ENCODE measurements at places on chromosomes 12 and 14.

- no peak for DNase-seq
These were observed 45.4 kb downstream of the VCPKMT start for GRCh38 chr14:50070840-50071548.

- no peak for DNase-seq
These were observed 27.8 kb downstream of the HIP1R start for GRCh38 chr12:122862872-122863701.

- no peak for DNase-seq
These were observed 393 bp downstream of the ORMDL2 start for GRCh38 chr12:55818140-55818728.

DNA sequence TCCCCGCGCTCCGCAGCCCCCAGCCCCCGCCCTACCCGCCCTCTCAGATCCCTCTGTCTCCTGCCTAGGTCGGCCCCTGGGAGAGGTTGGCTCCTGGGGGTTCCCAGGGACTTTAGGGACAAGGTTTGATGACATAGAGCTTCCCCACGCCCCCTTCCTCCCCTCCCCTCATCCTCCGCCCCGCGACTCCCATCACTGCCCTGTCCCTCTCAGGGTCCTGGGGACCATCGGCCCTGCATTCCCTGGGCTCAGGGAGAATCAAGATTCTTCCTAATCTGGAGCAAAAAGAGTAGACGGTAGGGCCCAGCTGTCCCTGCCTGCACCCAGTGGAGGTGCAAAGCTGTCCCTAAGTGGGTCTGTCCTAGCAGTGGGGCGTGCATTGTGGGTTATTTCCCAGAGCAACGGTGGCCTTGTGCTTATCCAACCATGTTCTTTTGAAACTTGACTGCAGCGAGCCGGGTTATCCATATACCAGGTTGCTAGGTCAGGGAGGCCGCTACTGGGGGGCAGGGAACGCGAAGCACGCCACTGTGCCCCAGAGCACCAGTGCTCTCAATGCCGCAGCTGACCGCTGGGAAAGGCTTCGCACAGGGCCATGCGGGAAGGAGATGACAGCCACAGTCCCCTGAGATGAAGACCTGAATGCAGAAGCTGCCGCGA is 124.4 kb upstream of the PRMT8 start:
- DNase-seq, result no peak

DNA sequence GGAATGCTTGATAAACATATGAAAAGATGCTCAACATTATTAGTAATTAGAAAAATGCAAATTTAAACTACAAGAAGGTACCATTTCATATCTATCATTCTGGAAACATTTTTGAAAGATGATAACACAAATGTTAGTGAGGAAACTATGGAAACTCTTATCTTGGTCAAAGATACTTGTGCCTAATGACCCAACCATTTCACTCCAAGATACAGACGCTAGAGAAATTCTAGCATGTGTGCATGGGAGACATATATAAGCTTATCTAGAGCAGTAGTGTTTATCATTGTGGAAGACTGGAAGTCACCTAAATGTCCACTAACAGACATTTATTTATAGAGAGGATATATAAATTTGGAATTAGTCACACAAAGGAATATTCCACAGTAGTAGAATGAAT is 143.1 kb upstream of the HMGA2 start:
- DNase-seq, result no peak

DNA sequence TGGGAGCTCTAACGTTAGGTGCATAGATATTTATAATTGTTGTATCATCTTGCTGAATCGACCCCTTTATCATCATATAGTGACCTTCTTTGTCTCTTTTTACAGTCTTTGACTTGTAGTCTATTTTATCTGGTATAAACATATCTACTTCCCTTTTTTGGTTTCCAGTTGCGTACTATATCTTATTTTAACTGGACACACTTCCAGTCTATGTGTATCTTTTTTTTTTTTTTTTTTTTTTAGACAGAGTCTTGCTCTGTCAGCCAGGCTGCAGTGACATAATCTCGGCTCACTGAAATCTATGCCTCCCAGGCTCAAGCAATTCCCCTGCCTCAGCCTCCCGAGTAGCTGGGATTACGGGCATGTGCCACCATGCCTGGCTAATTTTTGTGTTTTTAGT is 41.9 kb upstream of the ZFP36L1 start:
- no peak for DNase-seq

- DNase-seq, result no peak
These were observed 29.3 kb upstream of the TMCC3 start for GRCh38 chr12:94679554-94680195.

GRCh38 chr14:93784878-93785277 is 3.4 kb downstream of the PRIMA1 start:
- DNase-seq, result no peak

DNA sequence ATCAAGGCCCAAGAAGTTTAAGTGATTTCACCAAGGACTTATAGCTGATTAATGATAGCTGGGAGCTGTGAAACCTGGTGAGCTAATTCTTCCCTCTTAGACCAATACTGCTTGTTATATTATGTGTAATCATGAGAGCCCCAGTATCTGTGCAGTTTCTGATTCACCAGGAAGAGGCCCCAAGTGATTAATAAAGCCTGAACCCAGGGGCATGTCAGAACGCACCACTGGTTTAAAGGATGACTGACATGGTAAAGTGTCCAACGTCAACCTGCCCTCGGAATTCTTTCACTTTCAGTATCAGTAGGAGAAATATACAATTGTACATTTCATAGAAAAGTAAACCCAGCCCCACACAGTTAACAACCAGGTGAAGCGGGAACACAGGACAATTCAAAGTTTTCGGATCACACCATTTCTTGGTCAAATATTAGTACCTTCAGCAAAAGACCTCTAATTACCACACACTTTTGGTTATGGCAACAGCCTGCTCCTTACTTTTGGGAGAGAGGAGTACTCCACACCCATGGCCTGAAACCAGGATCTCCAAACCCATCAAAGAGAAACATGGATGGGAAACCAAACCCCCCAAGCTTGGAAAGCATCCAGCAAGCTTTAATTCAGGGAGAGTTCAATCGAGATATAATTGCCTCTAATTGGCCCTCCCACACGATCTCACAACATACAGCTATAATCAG is 28.5 kb downstream of the TMCC3 start:
- DNase-seq, result no peak

GRCh38 chr14:20857630-20858261 is 33.4 kb upstream of the RNASE3 start:
- peak; percentile 93 for DNase-seq

DNA sequence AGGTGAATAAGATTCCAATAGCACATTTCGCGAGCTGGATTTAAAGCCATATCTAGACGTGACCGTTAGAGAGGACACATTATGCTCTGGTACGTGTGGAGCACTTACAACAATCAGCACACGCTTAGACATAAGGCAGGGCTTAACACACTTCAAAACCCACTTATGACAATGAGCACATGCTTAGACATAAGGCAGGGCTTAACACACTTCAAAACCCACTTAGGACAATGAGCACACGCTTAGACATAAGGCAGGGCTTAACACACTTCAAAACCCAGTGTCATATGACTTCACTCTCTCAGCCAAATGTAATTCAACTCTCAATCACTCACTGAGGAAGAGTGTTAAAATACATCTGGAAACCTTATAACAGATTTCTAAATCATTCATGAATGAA is 11.2 kb upstream of the PLD4 start:
- no peak for DNase-seq

- no peak for DNase-seq
These were observed 16.3 kb downstream of the ALDH2 start for GRCh38 chr12:111783046-111783445.

DNA sequence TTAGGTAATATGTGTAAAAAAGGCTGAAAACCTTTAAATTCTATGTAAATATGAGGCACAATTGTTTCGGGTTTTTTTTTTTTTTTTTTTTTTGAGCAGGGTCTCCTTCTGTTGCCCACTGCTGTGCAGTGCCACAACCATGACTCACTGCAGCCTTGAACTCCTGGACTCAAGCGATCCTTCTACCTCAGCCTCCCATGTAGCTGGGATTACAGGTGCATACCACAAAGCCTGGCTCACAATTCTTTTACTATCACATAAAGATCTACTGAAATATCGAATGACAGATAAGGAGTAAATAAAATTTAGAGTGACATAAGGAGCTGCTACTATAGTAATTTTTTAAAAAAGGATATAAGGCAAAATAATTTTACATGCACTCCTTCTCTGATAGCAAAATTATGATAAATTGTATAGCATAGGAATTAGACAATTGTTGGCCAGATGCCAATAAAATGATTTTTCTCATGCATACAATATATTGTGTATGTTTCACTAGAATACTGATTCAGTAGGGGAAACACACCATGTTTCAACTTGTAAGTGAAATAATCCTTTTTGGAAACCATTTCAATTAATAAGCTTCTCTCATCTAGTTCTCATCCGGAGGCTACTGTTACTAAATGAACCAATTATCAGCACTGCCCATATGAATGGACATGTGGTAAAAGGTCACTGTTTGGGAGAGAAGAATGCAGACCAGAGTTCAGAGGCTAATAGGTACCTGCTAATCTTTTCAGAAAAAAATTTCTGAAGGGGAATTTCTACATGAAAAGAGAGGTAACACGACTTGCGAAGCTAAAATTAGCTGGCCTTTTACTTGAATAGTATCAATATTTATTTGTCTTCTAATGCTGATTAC is 108.4 kb downstream of the PPP1R12A start:
- DNase-seq, result no peak

DNA sequence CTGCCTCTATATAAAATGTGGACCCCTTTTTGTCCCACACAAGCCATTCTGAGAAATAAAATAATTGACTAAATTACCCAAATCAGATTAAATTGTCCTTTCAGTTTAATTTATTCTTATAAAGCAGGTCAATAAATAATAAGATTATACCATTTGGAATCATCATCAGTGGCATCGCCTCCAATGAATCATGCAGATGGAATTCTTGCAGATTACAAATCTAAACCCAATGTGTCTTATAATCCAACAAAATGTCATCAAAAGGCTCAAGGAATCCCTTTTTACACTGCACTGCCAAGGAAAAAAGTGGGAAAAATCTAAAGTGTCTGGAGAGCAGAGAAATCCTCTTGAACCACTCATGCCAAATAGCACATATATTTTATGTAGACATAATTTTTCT is 138.2 kb upstream of the TSPAN8 start:
- no peak for DNase-seq

- peak; percentile 90 for DNase-seq
These were observed 114.4 kb upstream of the CCDC196 start for GRCh38 chr14:66371776-66372175.

- DNase-seq, result no peak
These were observed 7.3 kb upstream of the EDDM3B start for GRCh38 chr14:20760950-20761349.

- no peak for DNase-seq
These were observed 50.9 kb upstream of the E2F7 start for GRCh38 chr12:77116277-77116676.

- no peak for DNase-seq
These were observed 59.5 kb downstream of the ATP2B1 start for GRCh38 chr12:89649139-89649538.

DNA sequence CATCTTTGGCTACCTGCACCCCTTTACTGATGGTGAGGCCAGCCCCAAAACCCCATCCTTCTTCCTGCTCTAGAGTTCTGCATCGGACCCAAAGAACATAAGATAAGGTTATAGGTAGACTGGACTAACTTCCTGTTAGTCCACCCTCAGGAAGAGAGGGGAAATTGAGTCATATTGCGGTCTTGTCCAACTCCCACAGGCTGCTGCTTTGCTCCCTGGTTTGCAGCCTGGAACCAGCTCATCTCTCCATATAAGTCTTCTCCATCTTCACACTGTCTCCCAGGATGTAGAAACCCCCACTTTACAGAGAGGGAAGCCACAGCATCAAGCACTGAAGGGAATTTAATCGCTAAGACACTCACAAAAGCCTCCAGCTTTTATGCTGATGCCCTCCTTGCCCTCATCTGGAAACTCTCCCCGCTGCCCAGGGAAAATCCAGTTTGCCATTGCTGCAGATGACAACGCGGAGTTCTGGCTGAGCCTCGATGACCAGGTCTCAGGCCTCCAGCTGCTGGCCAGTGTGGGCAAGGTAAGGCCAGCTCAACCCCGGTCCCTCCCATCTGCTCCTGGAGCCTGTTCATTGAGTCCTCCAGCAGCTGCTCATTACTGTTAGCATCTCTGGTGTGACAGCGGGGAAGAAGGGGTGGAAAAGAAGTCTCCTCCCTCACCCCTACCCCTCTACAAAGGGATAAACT is 85.3 kb downstream of the B4GALNT3 start:
- DNase-seq, result no peak

DNA sequence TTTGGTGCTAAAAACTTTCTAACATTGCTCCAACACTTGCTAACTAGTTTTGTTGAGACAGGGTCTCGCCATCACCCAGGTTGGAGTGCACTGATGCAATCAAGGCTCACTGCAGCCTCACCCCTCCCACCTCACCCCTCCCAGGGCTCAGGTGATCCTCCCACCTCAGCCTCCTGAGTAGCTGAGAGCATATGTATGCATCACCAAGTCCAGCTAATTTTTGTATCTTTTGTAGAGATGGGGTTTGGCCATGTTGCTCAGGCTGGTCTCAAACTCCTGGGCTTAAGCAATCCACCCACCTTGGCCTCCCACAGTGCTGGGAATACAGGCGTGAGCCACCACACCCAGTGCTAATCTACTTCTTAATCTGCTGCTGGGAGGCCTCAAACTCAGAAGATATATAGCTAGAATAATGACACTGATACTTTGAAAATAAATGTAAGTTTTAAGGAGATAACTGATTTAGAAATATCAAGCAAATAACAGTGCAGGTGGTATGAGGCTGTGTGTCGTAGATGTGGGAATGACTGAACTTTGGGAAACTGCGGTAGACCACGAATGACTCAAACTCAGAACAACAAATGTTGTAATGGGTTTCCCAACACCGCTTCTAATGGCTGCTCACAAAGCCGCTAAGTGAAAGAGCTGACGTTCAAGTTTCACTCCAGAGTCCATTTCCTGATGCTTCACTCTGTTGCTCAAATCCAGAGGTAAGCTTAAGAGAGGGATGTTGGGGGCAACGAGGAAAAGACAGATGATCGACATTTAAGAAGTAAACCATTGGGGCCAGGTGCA is 10.0 kb downstream of the TMCC3 start:
- DNase-seq, result no peak

DNA sequence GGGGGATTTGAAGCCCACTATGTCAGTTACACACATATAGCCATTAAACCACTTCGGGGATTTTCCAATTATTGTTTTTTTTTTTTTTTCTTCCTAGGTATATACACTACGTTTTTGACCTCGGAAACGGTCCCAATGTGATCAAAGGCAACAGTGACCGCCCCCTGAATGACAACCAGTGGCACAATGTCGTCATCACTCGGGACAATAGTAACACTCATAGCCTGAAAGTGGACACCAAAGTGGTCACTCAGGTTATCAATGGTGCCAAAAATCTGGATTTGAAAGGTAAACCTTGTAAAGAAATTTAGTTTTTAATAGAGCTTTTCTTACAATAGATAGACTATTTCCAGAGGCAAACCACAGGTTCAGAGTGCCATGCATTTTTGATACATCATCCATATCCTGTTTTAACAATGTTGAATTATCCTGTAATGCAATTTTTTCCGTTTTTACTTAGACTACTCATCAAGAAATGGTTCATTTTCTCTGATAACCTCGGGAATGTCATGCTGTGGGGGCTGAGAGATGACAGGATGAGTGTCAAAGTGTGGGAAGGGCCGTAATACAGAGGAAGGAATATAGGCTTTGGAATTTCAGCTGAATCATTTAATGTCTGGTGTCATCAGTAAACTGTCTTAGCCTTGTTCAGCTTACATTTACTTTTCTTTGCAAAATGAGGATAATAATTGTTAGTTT is 797.1 kb downstream of the NRXN3 start:
- no peak for DNase-seq

- DNase-seq, result no peak
These were observed 26.0 kb downstream of the TMBIM6 start for GRCh38 chr12:49767333-49767732.

Measured in esophagus muscularis mucosa (tissue), 4 donors.